ENCODE measurements at places on chromosomes 3 and 15.

- DNase-seq = no peak
- peak overlapping the region; percentile 13 for H3K4me3 ChIP-seq
- peak overlapping the region; percentile 43 for H3K27ac ChIP-seq
Observed at GRCh38 chr15:67077641-67078215, 12.3 kb downstream of the SMAD3 start.

GRCh38 chr3:31230425-31231223 lies 302.1 kb upstream of the STT3B start:
- no peaks in the 10 kb centered on the region for H3K4me1 ChIP-seq
- no peak for DNase-seq
- no peaks in the 10 kb centered on the region for H3K27me3 ChIP-seq
- no peak overlapping the region for H3K27ac ChIP-seq
- H3K4me3 ChIP-seq = no peak overlapping the region

DNA sequence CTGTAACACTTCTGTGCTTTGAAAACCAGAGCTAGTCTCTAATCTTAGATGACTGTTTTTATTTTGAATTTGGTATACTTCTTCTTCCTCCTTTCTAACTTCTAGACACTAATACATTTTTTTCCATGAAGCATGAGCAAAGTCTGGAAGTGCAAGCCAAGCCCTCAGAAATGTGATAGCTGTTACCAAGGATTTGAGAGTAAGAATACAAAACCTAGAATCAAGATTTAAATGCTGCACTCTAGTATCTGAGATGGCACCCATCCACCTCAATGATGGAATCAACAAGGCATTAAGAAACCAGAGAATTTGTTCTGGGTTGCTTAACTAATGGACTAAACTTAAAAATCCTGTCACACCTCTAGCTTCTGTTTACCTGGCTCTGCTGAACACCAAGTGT lies 9.2 kb downstream of the FEZF2 start:
- H3K27ac ChIP-seq = no peak overlapping the region
- no peak for DNase-seq
- no peaks in the 10 kb centered on the region for H3K4me1 ChIP-seq
- H3K4me3 ChIP-seq = no peak overlapping the region

DNA sequence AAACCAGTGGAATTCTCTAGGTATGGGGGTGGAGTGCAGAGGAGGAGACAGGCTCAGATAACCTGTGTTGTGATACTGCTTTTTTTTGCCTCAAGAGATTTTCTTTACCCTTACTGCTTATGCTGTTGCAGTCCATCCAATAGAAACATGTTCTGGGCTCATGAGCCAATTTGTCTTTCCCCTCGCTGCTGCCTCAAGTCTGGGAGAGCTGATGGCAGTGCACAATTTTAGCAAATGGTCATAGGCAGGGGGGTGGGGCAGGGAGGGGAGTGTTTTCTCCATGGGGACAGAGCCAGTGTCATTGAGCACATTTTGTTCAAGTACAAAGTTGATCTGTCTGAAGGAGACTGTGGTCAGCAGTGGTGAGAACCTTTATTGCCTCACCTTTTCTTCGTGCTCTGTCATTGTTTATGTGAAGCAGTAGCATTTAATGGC lies 134.9 kb downstream of the MBNL1 start:
- H3K36me3 ChIP-seq = no peaks in the 10 kb centered on the region
- no peak for DNase-seq
- peak overlapping the region; percentile 33 for H3K27ac ChIP-seq
- no peak overlapping the region for H3K4me3 ChIP-seq
- peaks cover 24% of the 10 kb centered on the region for H3K4me1 ChIP-seq

DNA sequence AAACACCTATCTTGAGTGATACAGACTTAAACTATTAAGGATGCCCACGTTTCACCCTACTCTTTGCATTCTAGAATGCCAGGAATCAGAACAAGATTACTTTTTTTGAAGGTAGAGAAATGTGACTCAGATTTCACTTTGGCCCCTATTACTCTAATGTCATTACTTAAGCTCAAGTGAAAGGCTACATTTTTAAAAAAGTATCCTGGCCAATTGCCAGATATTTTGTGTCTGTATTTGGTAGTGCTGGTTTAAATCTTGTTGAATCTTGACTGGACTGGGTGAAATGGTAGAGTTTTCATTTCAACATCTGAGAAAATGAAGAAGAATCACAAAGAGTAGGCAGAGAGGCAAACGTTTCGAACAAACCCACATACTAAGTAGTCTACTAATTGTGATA lies 218.2 kb upstream of the UBE2E1 start:
- H3K4me3 ChIP-seq = no peak overlapping the region
- no peaks in the 10 kb centered on the region for H3K27me3 ChIP-seq
- no peak for DNase-seq
- no peak overlapping the region for H3K27ac ChIP-seq

- H3K27ac ChIP-seq = peak overlapping the region; percentile 88
- H3K27me3 ChIP-seq = no peaks in the 10 kb centered on the region
- peak overlapping the region; percentile 74 for H3K4me3 ChIP-seq
- H3K36me3 ChIP-seq = no peaks in the 10 kb centered on the region
- DNase-seq = no peak
- peaks cover 10% of the 10 kb centered on the region for H3K4me1 ChIP-seq
Observed at GRCh38 chr3:196969660-196970546, 1.3 kb upstream of the PIGZ start.

DNA sequence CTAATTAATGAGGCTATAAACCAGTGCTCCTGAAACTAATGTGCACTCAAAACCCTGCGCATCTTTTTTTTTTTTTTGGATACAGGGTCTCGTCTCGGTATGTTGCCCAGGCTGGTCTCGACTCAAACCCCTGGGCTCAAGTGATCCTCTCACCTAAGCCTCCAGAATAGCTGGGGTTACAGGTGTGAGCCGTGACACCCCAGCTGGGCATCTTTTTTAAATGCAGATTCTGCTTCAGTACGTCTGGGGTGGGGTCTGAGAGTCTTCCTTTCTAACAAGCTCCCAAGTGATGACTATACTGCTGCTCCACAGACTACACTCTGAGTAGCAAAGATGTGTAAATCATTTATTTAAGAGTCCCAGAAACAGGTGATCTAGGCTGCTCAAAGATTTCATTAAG lies 73.0 kb downstream of the BFSP2 start:
- no peaks in the 10 kb centered on the region for H3K36me3 ChIP-seq
- DNase-seq = no peak
- H3K4me1 ChIP-seq = peaks cover 21% of the 10 kb centered on the region
- H3K27ac ChIP-seq = no peak overlapping the region

DNA sequence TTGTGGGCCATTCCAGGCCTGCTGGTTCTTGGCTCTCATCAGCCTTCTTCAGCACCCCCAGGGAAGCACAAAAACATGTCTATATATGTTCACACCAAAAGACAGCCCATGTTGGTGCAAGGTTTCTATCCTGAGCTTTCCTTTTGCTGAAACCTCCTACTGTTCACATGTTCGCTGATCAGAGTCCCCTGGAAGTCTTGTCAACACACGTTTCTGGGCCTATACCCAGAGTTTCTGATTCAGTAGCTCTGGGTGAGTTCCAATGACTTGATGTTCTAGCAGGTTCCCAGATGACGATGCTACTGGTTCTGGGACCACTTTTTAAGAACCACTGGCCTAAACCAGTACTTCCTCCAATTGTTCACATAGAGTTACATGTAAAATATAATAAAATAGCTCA lies 46.0 kb downstream of the SUCNR1 start:
- no peak overlapping the region for H3K4me3 ChIP-seq
- H3K36me3 ChIP-seq = no peaks in the 10 kb centered on the region
- H3K4me1 ChIP-seq = no peaks in the 10 kb centered on the region
- H3K27ac ChIP-seq = peak overlapping the region; percentile 73
- no peaks in the 10 kb centered on the region for H3K27me3 ChIP-seq

DNA sequence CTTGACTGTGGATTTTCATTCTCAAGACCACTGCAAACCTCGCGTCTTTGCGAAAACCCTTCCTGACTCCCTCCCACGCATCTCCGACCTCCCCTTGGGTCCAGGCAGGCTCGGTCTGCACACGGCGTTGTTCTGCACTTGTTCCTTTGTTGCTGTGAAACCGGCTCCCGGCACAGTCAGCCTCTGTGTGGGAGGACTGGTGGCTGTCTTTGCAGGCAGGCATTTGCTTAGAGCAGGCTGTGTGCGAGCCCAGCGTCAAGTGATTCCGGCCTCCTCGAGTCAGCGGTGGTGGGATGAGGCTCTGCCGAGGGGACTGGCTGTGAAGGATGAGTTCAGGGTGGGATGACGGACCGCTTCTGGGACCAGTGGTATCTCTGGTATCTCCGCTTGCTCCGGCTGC lies 102.6 kb upstream of the ROPN1 start:
- no peak overlapping the region for H3K27ac ChIP-seq
- no peaks in the 10 kb centered on the region for H3K27me3 ChIP-seq
- no peak overlapping the region for H3K4me3 ChIP-seq
- DNase-seq = no peak
- H3K36me3 ChIP-seq = no peaks in the 10 kb centered on the region
- H3K4me1 ChIP-seq = no peaks in the 10 kb centered on the region

GRCh38 chr3:133547432-133548041 lies 25.9 kb upstream of the CDV3 start:
- no peak overlapping the region for H3K4me3 ChIP-seq
- DNase-seq = no peak
- H3K36me3 ChIP-seq = no peaks in the 10 kb centered on the region
- no peaks in the 10 kb centered on the region for H3K27me3 ChIP-seq
